Activated T-cell treated with anti-CD3 and anti-CD28 coated beads, Interleukin-2, amount 50 U/mL, for 4 hours (primary cell): ENCODE measurements at places on chromosomes 3 and 15. TPM values are rescaled to one million over a fixed set of nuclear protein-coding genes. Genes with fewer than 3 reads are reported as not detected.
A peak's percentile ranks its signal among the peaks of the same experiment; 100 is the strongest.

- no peak for DNase-seq
Observed at GRCh38 chr15:73389539-73389938, 20.8 kb upstream of the HCN4 start.

The NPAP1 gene
- not detected for total RNA-seq

DNA sequence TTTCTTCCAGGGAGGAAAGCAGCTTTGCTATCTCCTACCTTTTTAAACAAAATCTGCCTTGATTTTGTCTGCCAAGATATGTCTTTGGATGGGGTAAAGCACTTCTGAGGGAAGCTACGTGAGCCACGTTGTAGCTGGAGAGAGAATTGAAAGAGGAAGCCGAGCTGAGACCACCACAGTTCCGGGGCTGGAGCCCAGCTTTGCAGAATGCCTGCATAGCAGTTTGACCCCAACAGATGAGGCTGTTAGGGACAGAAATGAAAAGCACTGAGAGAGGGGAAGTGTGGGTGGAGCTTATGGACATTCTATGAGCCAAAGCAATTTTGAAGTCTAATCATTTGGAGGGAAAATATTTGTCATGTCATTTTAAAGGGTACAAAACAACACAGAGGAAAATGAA, 45.4 kb downstream of the LIPC start:
- DNase-seq: no peak

DNA sequence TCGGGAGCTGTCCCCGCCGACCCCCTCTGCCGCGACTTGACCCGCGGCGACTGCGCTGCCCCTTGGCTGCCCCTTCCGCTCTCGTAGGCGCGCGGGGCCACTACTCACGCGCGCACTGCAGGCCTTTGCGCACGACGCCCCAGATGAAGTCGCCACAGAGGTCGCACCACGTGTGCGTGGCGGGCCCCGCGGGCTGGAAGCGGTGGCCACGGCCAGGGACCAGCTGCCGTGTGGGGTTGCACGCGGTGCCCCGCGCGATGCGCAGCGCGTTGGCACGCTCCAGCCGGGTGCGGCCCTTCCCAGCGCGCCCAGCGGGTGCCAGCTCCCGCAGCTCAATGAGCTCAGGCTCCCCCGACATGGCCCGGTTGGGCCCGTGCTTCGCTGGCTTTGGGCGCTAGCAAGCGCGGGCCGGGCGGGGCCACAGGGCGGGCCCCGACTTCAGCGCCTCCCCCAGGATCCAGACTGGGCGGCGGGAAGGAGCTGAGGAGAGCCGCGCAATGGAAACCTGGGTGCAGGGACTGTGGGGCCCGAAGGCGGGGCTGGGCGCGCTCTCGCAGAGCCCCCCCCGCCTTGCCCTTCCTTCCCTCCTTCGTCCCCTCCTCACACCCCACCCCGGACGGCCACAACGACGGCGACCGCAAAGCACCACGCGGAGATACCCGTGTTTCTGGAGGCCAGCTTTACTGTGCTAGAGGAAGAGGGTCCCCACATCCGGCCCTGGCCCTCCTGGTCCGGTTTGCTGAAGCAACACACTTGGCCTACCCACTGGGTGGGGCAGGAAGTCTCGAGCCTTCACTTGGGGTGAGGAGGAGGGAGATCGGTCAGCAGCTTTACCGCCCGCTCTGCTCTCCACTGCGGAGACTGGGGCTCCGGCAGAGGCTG, at the start of gene RASSF1:
Gene RASSF1, minus strand, starts transcription at position 389 of the 882 bp plus-strand sequence. Its CDS starts 31 bp downstream, at position 358.
- DNase-seq: peak; percentile 44

DNA sequence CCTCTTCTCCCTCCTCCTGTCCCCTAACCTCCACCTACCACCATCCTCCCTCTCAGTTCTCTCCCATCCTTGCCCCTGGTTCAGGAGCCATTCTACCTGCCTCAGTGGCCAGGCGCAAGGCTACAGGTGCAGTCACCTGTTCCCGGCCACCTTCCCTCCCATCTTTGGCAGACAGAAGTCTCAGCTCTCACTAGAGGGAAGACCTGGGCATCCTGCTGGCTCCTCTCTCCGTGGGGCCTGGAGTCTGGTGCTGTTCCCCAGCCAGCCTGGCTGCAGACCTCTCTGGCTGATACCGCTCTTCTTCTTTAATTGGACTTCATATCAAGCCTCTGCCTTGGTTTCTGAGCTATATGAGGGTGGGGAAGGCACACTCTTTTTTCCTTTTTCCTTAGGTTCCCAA, 53.0 kb upstream of the SLC6A1 start:
- no peak for DNase-seq

- DNase-seq: no peak
Observed at GRCh38 chr3:112467539-112467938, 31.7 kb downstream of the BTLA start.

The C3orf70 gene
- total RNA-seq: 0.05 TPM

The NEK10 gene
- total RNA-seq: 0.21 TPM

The SLC15A2 gene
- 0.45 TPM for total RNA-seq

The SNRK gene
- total RNA-seq: 19.6 TPM

DNA sequence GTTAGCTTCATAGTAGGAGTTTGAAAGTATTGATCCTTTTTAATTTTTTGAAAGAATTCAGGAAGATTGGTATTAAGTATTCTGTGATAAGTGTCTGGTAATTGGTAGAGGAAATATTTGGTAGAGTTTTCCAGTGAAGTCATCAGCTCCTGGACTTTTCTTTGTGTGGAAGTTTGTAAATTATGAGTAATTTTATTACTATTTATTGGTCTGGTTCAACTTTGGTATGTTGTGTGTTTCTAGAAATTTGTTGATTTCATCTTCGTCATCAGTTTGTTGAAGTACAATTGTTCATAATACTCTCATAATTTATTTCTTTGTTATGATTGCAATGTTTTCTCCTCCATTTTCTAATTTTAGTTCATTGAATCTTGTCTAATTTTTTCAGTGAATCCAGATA, 832.0 kb downstream of the OTOL1 start:
- DNase-seq: no peak

GRCh38 chr3:14583548-14584091, 43.5 kb upstream of the GRIP2 start:
- no peak for DNase-seq

The LSM3 gene
- 21.9 TPM for total RNA-seq

DNA sequence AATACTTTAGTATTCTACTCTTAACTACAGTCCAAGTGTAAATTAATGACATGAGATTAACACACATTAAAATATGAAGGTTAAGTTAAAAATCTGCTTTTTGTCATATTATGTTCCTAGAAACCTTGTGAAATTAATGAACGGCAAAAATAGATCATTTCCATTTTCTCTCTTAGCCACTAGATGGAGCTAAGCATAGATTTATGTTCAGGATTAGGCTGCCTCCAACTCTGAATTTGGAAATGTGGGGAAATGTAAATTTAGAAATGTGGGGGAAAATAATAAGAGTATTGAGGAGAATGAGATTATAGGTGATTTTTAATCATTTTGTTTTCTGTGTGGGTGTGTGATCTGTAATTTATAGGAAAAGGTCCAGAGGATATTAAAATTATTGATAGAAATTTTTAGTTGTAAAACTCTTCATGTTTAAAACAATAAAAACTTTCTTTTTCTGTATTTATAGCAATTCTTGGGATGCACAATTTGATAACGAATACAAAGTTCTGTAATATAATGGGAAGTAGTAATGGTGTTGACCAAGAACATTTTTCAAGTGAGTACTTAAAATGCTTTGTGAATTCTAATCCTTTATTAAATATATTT, 59.2 kb downstream of the TMOD3 start:
- DNase-seq: no peak

DNA sequence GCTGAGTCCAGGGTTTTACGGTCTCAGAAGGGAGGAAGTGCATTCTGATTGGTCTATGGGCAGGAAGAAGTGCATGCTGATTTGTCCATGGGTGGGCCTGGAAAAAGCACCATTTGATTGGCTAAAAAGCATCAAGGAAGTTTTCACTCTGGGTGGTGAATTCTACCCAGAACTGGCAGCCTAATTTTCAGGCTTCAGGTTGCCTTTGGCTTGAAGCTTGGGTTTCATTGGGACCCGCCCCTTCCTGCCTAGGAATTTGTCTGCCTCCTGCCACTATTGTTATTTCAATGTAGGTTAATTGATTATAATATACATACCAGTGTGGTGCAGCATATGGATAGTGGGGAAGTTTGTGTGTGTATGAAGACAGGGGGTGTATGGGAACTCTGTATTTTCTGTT, 1355.9 kb downstream of the SI start:
- DNase-seq: no peak

The HTR3E gene
- total RNA-seq: not detected

The GP9 gene
- total RNA-seq: not detected

DNA sequence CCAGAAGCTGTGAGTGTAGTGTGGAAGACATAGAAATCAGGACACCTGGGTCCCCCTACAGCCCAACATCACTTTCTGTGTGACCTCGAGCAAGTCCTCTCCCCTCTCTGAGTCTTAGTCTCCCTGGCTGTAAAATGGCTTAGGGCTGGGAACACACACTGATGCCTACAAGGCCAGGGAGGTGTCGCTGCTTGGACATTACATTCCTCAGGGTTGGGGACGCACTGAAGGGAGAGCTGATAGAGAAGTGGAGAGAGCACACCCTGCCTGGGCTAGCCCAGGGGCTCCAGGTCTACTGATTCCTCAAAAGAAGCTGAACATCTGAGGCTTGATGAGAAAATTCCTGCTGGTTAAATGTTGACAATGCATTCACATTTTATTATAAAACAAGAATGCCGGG, 6.3 kb upstream of the ALAS1 start:
- DNase-seq: no peak

- DNase-seq: peak; percentile 46
Observed at GRCh38 chr3:72338942-72339669, 509.1 kb downstream of the SHQ1 start.

DNA sequence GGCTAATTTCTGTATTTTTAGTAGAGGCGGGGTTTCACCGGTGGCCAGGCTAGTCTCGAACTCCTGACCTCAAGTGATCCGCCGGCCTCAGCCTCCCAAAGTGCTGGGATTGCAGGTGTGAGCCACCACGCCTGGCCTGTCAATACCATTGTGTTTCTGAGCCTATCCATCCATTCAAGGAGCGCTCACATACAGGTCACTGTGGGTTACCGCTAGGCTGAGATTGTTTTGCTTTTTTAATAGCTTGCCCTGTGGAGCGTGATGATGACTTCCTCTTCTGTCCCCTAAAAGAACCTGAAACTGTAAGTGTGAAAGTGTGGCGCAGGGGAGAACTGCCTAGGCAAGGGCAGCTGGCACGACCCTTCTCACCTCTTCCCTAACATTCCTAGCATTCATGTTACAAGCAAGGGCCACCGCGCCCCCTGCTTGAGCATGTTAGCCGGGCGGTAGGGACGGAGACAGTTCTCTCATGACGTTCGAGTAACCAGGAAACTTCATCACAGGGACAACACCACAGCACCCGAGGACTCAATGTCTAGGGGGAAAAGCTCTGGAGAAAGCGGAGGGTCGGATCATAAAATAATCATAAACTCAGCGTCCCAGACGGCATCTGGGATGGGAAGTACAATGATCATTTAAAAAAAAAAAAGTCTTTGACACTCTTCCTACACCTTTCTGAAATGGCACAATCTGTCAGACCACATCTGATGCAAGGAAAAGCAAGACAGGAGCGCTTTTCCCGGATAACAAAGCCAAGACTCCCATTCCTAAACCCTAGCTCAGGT, 790 bp downstream of the LAMP3 start:
- no peak for DNase-seq

- no peak for DNase-seq
Observed at GRCh38 chr3:28799084-28799483, 450.5 kb upstream of the AZI2 start.

DNA sequence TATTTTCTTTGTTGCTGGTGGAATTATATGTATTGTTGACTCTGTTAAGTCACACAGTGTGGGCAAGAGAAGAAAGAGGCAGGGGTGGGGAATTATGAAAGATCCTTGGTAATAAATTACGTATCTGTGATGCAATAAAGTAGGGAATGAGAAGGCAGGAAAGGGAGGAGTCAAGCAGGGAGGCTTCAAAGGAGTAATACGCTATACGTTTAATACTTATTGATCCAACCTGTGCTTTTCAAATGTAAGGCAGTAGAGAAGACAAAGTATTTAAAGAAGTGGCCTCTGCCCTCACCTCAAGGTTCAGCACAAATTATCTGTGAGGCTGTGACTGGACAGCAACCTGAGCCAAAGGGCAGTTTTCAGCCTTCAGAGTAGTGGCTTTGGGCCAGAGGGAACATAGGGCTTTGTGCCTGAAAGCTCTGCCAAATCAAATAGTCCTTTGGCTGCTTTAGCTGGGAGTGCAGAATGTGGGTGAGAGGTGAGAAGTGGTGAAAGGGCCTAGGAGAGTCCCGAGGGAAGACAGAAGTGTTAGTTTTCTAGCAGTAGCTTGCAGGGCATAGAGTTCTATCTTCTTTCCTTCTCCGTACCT, 1.2 kb upstream of the PLIN1 start:
- no peak for DNase-seq

GRCh38 chr3:18499301-18499700, 74.2 kb upstream of the SATB1 start:
- no peak for DNase-seq

- no peak for DNase-seq
Observed at GRCh38 chr3:116905794-116906193, 196.2 kb downstream of the TUSC7 start.

The CA12 gene
- 0.08 TPM for total RNA-seq

DNA sequence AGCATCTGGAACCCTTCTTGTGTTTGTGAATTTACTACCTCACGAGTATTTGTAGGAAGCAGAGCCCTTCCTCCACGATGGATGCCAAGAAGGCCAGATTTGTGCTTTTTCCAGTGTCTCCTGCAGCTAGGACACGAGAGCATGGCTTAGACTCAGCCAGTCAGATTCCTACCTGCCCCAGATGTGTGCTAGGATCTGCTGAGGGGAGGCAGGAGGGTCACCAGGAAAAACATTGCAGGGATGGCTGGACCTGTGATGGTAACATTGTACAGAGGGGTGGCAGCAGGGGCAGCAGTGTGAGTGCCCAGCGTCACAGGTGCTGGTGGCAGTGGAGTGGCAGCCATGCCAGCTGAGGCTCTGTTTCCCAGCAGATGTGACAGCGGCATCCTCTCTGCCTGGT, 285.3 kb downstream of the FAM43A start:
- DNase-seq: no peak

- no peak for DNase-seq
Observed at GRCh38 chr3:65344444-65344843, 656.6 kb upstream of the ADAMTS9 start.

The DNAH1 gene
- 8.4 TPM for total RNA-seq

The MORC1 gene
- total RNA-seq: not detected

The LIPC gene
- 0.28 TPM for total RNA-seq

The SHF gene
- 17.5 TPM for total RNA-seq

DNA sequence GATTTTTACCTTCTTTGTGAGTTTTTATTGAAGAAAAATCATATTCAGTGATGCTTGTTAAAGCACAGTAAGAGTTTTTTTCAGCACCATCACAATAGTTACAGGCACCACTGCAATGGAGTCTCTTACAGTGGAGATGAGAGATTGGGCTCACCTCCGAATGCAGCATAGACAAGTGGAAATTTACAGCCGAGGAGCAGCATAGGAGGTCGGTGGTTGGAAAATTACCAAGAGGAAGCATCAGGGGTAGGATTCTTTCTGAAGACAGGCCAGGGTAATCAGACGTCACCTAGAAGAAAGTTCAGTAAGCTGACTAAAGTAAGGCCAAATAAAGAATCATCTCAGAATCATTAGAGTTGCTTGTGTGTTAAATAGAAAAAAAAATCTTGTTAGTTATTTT, 491.6 kb downstream of the RBMS3 start:
- DNase-seq: no peak

The HDC gene
- total RNA-seq: 0.71 TPM

The TUSC7 gene
- total RNA-seq: not detected

GRCh38 chr3:112807685-112808084, 39.0 kb downstream of the CD200R1L start:
- no peak for DNase-seq

The BFSP2 gene
- total RNA-seq: not detected
